ENCODE measurements at places on chromosomes 1 and 21.

GRCh38 chr1:44881011-44881632, 38.1 kb upstream of the PTCH2 start:
- no peak for DNase-seq

DNA sequence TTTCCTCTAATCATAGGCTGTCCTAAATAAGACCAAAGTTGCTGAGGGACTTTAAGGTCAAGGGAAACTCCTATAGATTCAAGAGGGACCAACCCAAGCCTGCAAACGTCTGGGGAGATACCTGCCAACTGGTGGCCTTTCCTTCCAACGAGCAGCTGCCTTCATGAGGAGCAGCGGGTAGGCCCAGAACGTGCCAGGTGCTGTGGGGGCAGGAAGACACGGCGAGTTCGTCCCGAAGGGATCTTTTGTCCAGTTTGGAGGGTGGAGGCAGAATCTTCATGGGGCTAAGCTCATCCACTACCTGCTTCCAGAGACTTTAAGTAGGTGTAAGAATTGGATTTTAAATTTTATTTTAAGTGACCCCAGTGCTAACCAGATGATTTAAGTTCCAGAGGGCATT, 26.0 kb upstream of the SLC26A9 start:
- no peak for DNase-seq

GRCh38 chr1:24415910-24416665, 486 bp downstream of the NIPAL3 start:
- DNase-seq: no peak

GRCh38 chr21:33712022-33712803, 69.9 kb downstream of the ITSN1 start:
- DNase-seq: no peak

GRCh38 chr1:115826628-115827027, 14.3 kb downstream of the NHLH2 start:
- DNase-seq: no peak

DNA sequence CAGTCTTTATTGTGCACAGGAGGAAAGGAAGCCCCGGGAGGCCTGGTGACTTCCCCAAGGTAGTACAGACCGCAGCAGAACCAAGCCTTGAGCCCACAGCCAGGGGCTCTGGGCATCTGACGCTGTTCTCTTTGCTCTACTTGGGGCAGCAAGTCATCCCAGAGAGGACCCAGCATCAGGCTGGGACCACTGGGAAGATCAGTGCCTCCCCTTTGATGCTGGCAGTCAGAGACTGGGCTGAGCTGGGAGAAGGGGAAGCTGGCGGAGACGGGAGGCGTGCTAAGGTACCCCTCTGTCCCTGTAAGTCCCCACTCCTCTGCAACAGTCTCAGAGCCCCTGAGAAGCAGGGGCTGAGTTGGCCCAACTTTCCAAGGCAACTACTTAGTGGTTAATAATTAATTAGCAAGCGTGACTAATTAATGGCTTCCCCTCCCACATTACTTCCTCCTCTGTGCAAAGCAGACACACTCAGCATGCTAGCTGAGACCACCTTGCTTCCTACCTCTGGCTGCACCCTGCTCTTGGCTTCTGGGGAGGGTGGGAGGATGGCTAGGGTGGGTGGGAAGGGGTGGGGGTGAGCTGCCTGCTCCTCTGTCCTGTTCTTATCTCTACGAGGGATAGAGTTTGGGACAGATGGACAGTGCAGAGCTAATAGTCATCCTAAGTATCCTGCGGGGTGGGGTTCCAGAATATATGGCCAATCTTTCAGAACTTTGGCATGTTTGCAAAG, 1.3 kb downstream of the INAVA start:
- DNase-seq: peak; percentile 49

DNA sequence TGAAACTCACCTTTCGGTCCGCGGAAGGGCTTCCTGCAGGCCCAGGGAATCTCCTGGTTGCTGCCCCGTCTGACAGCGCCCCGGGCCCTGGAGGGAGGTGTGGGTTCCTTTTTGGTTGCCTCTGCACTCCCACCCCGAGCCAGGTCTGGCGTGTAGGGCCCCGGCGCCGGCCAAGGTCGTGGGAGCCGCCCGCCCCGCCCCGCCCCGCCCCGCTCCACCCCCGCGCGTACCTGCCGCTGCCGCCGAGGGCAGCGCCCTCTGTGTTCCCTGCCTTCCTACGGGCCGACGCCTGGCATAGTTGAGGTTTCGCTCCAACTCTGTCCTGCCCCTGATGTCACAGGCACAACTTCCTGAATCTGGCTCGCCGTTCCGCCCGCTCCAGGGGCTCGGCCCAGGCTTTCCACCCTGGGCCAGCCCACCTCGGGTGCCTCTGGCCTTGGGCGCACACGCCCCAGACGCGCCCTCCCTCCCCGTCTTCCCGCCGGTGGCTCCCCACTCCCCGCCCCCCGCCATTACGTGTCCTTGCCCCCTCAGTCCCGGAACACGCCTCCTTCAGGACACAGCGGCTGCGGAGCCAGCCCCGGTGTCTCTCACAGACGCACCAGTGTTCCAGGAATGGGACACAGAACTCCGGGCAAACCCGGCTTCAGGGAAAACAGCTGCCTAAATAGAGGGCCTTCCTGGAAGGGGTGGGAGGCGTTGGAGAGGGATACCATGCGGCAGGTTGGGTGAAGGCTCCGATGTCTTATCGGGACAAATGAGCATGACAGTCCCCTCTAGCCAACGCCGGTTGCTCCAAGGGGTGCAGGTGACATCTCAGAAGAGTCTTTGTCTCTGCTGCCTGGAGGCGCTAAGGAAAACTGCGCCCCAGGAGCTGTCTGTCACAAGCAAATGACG, at the start of gene KIAA0040:
Gene KIAA0040, minus strand, starts transcription at position 147 of the 897 bp plus-strand sequence. CDS start 31,763 bp downstream, outside the sequence.
- peak; percentile 65 for DNase-seq

DNA sequence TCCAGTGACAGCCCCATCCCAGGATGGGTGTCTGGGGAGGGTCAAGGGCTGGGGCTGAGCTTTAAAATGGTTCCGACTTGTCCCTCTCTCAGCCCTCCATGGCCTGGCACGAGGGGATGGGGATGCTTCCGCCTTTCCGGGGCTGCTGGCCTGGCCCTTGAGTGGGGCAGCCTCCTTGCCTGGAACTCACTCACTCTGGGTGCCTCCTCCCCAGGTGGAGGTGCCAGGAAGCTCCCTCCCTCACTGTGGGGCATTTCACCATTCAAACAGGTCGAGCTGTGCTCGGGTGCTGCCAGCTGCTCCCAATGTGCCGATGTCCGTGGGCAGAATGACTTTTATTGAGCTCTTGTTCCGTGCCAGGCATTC, 24.2 kb downstream of the PCSK9 start:
- DNase-seq: no peak

DNA sequence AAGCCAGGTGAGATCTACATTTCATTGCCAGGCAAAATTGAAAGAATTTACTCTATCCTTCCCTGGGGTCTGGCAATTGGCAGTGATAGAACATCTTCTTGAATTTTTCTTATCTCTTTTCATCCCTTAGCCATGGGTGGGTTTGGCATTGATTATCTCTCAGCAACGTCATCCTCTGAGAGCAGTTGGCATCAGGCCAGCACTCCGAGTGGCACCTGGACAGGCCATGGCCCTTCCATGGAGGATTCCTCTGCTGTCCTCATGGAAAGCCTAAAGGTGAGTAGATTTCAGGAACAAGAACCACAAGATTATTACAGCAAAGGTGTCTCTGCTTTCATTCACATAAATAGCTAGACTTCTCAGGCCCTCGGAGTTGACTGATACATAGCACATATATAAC, 39.3 kb downstream of the NCF2 start:
- no peak for DNase-seq

DNA sequence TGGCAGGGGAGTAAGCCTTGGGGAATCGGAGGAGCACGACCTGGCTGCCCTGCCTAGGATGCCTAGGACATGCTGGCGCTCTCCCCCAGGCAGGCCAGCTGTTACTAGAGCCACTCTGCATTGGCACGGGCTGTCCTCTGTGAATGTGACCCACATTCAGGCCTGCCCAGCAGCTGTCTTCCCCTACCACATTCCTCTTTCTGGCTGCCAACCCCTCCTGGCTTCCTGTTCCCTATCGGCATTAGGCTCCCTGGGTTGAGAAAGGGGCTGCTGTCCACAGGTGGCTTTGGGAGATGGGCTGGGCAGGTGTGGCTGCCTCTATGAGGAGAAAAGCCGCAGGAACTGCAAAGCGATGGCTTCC, 2.3 kb upstream of the NFASC start:
- DNase-seq: no peak

- DNase-seq: no peak
Observed at GRCh38 chr1:157562515-157562914, 10.2 kb upstream of the FCRL5 start.

DNA sequence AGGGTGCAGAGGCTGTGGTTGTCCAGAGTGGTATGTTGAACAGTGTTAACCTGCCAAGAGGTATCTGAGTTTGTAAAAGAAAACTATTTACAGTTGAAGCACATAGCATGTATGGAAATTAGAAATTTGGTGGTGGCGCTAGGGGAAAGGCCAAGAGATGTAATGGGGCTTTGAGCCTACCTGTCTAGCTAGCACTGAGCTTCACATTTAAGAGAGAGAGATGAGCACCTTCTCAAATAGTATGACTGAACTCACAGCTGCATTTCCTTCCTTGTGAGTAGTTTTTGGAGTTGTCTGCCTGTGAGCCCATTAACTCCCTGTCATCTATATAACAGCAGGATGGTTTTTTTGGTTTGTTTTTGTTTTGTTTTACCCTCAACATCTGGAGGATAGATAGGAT, 4.0 kb downstream of the CLIC4 start:
- no peak for DNase-seq

GRCh38 chr1:220164116-220164515, 70.2 kb downstream of the IARS2 start:
- no peak for DNase-seq

DNA sequence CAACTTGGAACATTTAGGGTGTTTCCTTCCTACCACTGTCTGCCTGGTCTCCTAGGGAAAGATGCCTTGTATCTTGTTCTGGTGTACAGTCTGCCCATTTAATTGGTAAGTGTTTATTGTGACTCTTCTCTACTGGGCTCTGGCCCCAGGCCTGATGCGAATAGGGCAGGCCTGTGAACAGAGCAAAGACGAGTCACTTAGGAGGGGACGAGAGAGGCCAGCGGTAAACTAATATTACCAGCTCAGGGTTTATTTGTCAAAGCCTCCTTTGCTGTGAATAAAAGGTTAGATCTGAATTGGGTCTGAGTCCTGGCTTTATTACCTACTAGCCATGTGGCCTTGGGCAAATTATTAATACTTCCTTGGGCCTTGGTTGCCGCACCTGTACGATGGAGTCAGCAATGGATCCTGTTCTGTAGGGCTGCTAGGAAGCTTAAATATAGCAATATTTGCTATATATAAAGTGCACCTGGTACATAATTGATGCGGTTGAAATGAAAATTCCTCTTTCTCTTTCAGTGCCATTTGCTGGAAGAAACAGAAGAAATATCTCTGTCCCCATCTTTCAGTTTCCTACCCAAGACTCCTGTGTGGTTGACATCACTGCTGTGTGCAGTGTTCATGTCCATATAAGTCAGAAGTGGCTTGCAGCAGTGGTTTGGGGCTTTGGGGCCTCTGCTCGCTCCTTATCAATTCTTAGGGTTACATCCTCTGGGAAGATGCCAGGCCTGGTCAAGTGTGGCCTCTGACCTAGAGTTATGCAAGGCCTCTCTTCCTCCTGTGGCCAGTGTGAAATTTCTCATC, 32.4 kb downstream of the MAPKAPK2 start:
- DNase-seq: no peak

- DNase-seq: no peak
Observed at GRCh38 chr21:14901482-14901958, 163.3 kb downstream of the NRIP1 start.

- DNase-seq: no peak
Observed at GRCh38 chr21:35048706-35049617, at the start of gene RUNX1. RUNX1 (minus strand) TSS chr21:35049302.

DNA sequence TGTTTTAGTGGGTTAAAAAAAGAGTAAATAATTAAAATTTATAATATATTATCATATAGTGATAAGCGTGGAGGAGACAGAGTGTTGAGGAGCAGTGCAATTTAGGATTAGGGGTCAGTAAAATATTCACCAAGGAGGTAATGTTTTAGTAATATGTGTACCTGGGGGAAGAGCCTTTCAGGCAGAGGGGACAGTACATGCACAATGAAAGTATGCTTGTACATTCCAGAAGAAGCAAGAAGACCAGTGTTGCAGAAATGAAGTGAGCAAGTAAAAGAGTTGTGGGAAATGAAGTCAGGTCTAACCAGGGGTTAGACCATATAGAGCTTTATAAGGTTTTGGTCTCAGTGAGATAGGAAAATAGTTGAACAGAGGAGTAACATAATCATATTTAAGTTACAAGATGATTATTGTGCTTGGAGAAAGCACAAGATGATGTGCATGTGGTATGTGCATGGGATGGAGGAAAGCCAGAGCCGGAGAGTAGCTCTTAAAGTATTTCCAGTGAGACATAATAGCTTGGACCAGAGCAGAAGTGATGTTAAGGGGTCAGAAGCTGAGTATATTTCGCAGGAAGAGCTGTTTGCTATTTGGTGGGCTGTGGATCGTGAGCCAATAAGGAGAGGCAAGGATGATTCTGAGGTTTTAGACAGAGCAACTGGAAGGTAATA, 44.8 kb downstream of the SNX7 start:
- DNase-seq: no peak

- no peak for DNase-seq
Observed at GRCh38 chr1:201690528-201690927, 138.4 kb upstream of the IPO9 start.

DNA sequence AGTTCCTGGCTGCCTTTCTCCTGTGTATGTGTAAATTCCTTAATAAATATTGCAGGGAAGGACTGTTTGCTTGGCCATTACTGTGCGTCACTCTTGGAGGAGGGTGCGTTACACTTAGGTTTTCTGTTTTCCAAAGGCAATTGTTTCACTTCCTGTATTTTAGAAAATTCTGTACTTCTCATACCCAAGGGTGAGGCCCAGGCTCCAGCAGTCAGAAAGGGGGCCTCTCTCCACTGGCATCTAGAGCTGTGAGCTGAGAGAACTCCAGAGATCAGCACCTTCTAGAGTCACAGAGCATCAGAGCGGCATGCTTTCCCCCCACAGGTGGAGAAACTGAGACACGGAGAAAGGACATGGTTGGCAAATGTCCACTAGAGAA, 27.0 kb upstream of the ZFP69B start:
- no peak for DNase-seq

DNA sequence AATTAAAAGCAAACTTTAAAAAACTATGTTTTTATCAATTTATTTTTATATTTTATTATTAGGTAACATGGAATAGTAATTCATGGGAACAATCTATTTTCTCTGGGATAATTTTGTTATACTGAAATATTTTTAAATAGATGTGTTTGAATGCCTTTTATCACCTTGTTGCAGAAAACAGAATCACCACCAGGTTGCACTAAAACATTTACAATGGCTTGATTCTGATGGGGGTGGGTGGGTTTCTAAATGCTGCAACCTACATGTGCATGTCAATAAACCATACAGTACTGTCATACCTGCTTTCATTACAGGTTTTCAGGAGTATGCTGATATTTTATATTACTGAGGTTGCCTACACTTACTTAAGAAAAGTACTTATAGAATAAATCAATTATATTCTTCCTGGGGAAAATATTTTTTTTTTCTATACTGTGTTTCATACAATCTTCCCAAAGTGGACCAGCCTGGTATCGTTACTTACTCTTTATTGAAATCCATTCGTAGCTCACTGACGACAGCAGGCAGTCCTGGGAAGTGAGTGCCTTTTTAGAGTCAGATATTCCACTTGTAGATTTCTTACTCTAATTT, 132.8 kb downstream of the PTPRC start:
- peak; percentile 7 for DNase-seq

- no peak for DNase-seq
Observed at GRCh38 chr21:23162198-23162946, 2164.2 kb downstream of the NCAM2 start.
